Neuronal stem cell (in vitro differentiated cells): ENCODE measurements at places on chromosomes 5 and 9.

DNA sequence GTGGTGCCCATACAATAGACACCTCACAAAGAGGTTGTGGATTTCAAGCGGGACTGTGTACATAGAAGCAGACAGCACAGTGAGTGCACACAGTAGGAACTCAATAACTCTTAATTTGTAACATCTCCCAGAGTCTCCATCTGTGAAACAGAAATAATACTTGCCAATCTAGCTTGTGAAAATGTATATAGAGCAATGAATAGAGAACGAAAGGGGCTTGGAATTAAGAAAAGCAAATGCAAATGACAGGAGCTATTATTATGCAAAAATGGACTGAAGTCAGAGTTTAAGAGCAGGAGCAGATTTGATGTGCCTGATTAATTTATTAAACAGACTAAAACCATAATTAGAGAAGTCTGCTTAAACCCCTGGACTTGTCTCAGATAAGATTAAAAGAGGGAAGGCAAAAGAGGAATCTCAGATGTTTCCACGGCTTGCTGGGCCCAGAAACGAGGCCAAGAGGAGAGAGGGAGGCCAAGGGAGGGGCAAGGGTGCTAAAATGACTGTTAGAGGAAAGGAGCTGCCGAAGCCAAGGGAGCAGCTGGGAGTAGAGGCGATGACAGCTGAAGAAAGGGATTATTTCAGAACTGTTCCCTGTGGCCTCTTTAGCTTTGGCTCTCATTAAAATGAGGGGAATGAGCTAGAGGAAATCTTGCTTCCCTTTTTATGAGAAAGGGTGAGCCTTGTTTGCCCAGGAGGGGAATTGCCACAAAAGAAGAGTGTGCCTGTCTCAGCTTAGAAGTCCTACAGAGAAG, 72.1 kb downstream of the FEM1C start:
- DNase-seq, result no peak

GRCh38 chr5:139844472-139845145, 49.0 kb downstream of the PSD2 start:
- peak; percentile 72 for DNase-seq

- no peak for DNase-seq
Observed at GRCh38 chr9:105114318-105114717, 130.1 kb upstream of the SLC44A1 start.

- no peak for DNase-seq
Observed at GRCh38 chr9:125746774-125747052, 460 bp upstream of the PBX3 start.

- DNase-seq, result no peak
Observed at GRCh38 chr5:119019949-119020348, 31.6 kb upstream of the DTWD2 start.

GRCh38 chr5:9774472-9775079, 144.4 kb upstream of the TAS2R1 start:
- DNase-seq, result no peak

GRCh38 chr5:174573221-174573994, 151.0 kb upstream of the MSX2 start:
- DNase-seq, result no peak

DNA sequence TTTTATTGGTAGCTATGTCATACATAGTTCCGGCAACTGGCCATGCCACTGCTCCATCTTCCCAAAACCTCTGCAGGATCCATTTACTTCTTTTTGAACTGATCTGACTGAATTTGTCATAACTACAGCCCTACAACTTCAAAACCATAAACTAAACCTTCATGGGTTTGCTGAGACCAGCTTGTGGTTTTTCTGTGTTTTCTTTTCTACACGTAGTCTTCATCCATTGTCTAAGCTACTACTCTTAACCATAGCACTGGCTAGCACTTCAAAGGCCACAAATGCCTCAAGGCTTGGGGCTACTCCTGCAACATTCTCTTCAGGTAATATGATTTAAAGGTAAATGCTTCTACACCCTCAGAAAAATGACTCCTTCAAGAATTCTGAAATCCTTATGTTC, 9.0 kb upstream of the KIF2A start:
- no peak for DNase-seq

DNA sequence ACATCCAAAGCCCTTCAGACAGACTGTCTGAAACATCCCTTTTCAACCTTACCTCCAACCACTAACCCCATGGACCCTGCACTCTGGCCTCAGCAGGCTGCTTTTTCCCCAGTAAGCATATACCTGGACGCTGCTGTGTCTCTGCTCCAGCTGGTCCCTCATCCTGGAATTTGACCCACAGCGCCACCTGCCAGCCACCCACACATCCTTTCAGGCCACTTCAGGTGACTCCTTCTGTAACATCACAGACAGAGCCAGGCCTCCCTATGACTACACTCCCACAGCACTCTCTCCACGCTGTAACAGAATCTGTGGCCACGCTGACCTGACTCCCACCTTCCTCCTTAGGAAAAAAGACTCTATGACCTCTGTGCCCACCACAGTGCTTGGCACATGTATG, 3.4 kb downstream of the MGAT1 start:
- DNase-seq, result no peak

GRCh38 chr9:26219961-26220360, 541.7 kb upstream of the TUSC1 start:
- DNase-seq, result no peak

GRCh38 chr5:593511-593910, 18.6 kb upstream of the CEP72 start:
- DNase-seq, result no peak

DNA sequence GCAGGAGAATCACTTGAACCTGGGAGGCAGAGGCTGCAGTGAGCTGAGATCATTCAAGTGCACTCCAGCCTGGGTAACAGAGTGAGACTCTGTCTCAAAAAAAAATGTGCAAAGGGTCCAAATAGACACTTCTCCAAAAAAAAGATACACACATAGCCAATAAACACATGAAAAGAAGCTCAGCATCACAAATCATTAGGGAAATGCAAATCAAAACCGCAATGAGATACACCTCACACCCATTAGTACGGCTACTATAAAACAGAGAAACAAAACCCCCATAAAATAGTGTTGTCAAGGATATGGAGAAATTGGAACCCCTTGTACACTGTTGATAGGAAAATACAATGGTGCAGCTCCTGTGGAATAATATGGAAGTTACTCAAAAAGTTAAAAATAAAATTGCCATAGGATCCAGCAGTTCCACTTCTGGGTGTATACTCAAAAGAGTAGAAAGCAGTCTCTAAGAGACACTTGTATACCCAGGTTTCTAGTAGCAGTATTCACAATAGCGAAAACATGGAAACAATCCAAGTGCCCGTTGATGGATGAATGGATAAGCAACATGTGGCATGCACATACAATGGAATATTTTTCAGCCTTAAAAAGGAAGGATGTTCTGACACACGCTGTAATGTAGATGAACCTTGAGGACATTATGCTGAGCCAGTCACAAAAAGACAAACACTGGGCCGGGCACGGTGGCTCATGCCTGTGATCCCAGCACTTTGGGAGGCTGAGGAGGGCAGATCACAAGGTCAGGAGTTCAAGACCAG, 57.2 kb upstream of the PPARGC1B start:
- no peak for DNase-seq

DNA sequence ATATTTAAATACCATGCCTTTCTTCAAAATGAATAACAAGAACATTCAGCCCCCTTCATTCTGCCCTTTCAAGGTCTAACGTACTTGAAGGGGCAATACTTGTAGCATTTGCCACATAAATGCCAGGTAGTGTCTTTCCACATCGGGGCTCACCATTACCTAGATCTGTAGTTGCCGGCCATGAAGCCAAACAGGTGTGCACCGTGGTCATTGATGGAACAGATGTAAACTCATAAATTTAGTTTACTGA, 193.0 kb downstream of the CD180 start:
- no peak for DNase-seq

DNA sequence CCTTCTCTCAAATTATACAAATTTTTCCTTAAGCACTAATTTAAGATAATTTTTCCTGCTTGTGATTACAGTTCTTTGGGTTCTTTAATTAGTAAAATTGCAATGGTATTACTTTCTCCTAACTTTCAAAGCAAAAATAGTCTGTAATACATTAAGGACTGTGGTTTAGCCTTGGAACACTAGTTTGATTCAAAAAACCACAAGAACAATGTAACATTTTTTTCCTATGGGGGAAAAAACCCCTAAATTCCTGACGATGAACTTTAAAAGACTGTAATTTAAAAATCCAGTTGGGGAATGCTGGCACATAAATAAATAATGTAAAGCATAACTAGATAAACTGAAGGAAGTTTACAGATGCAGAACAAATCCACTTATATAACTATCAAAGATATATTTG, 65.3 kb downstream of the CDC14B start:
- no peak for DNase-seq

GRCh38 chr9:113677057-113677456, 199.1 kb upstream of the ZNF618 start:
- no peak for DNase-seq

DNA sequence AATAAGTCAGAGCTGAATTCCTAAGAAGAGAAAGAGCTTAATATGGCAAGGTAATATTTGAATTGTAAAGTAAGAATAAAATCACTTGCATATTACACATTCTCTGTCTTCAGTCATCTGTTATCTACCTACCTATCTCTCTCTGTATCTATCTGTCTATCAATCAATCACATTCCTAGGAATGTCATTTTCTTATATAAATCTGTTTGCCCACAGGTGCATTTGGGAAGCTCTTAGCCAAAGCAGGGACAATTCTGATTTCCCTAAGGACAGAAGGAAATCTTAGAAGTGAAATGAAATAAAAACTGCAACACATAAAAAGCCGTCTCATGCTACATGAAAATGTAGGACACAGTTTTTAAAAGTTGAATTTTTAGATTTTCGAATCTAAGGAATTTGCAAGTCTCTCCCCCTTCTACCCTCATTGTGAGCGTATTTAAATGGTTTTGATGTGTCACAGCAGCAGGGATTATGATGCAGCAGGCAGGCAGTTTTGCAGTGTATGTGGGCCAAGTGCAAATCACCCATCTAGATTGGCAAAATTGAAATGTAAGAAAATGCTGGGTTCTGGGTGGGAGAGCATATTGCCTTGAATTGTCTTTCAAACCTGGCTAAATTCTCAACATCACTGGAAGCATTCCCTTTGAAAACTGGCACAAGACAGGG, 155.7 kb downstream of the ACER2 start:
- DNase-seq, result no peak

- no peak for DNase-seq
Observed at GRCh38 chr9:17488662-17489061, 90.2 kb upstream of the SH3GL2 start.

GRCh38 chr5:139667730-139668063, 19.5 kb downstream of the CXXC5 start:
- no peak for DNase-seq

DNA sequence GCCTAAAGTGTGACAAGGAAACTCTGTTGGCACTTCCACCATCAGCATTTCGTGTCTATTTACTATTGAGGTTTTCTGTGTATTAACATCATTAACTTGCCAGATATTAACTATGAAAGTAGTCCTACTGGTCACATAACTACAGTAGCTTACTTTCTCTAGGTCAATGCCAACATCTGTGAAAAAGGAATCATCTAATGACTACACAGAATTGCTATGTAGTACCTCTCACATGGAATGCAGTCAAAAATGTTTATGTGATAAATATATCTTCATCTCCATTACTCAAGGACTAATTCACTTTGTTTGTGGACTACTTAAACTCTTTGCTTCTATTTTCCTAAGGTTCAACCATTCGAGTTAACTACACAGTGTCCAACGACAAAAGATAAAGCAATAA, 2.1 kb downstream of the SCAI start:
- no peak for DNase-seq

GRCh38 chr9:93064392-93065134, 6.1 kb downstream of the SUSD3 start:
- no peak for DNase-seq

GRCh38 chr9:19231126-19231903, 822 bp downstream of the DENND4C start:
- DNase-seq, result peak; percentile 9

DNA sequence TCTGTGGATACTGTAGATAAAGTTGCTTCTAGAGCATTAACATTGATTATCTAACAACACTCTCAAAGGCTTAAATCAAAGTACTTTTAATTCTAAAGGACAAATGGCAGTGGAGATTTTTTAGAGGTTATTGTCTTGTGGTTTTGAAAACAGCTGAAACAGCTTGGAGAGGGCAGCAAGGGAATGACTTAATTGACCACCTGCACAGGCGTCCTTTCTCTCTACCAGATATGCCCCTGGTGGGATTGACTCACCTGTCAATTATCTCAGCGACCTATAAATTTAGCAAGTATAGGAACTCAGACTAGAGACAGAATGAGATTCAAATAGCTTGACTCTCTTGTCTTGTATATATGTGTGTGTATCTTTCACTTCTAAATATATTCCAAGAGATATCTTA, 13.5 kb downstream of the ARL14EPL start:
- no peak for DNase-seq

DNA sequence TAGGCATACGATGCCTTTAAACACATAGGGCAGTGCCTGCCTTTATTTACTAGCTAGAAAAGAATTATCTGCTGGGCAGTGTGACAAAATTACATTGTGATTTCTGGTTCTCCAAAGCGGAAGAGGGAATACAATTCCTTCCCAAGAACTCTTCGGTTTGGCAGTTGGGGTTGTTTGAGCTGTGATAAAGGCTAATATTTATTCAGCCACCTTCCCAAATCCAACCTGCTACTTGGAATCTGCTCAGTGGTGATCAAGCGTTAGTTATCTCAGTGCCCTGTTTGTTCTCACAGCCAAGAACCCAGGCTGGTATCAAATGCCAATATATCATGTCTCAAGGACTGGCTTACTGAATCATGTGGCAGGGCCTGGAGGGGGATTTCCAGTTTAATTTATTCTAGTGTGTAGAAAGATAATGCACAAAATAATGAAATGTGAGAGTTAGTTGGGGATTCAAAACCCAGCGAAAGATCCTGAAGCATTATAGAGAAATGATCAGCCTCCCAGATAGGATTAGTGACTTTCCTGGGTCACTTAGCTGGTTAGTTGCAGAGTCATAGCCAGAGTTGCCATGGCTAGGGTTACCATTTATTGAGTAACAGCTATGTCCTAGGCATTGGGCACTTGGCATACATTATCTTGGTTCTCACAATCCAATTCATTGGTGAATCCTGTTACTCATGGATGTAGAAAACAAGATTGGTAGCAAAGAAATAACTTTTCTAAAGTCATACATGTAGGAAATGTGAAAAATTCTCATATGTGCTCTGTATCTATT, 457.0 kb upstream of the KLF4 start:
- no peak for DNase-seq

DNA sequence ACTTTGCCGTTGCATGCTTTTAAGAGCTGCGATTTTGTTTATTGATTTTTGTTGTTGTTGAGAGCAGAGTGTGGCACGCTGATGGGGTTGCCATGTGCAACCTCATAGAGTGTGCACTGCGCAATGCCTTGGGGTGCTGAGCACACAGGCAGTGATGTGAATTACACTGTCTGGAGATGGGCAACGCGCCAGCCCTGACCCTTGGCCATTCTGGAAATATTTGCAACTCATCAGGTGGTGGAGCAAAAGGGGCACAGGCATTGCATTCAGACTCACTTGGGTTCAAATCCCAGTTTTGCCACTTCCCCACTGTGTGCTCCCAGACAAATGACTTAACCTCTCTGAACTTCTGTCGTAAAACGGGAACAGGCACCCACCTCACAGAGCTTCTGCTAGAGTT, 25.6 kb downstream of the DUSP1 start:
- no peak for DNase-seq

GRCh38 chr5:139817362-139817761, 21.8 kb downstream of the PSD2 start:
- DNase-seq, result no peak

GRCh38 chr5:66551338-66551737, 44.9 kb upstream of the MAST4 start:
- DNase-seq, result no peak

GRCh38 chr5:123710031-123710430, 198.1 kb downstream of the CSNK1G3 start:
- DNase-seq, result no peak
